ENCODE measurements at places on chromosomes 7 and 10.

DNA sequence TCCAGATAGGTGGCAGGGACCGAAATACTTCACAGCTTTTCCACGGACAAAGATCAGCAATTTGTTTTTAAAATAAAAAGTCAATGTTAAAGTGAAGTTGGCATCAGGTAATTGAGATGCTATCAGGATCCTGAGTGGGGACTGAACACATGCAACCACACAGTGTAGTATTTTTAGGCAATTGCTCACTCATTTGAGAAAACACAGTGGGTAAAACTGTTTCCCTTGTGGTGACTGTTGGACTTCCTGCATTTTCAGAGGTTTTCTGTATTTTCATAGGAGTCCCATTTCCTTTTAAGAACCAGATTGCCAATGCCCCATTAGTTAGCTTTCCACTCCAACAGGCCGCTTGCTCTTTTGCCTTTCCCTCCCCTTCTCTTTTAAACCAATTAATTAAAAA, 159.5 kb upstream of the ZNF32 start:
- no peak for DNase-seq

GRCh38 chr10:122850705-122851640, 5.3 kb upstream of the CUZD1 start:
- no peak for DNase-seq

- DNase-seq, result no peak
Observed at GRCh38 chr7:20219446-20220292, 2.5 kb upstream of the MACC1 start.

DNA sequence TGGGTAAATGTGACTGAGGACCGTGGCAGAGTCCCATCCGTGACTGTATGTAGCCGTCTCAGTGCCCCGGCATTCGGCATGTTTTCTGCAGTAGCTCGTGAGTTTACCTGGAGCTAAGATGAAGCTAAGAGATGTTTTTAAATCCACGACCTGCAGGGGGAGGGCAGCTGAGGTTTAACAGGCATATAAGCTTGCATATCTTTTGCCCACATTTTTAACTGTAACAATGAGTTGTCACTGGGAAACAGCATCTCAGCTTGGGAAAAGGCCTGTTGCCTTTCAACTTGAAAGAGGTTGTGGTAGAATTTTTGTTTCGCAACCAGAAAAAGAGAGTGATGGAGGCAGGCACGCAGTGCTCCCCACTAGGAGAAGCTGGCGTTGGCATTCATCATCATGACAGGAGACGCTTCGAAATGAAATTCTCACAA, 77.7 kb downstream of the CELF2 start:
- no peak for DNase-seq

GRCh38 chr10:69703766-69704630, 74.0 kb downstream of the FAM241B start:
- DNase-seq, result no peak

DNA sequence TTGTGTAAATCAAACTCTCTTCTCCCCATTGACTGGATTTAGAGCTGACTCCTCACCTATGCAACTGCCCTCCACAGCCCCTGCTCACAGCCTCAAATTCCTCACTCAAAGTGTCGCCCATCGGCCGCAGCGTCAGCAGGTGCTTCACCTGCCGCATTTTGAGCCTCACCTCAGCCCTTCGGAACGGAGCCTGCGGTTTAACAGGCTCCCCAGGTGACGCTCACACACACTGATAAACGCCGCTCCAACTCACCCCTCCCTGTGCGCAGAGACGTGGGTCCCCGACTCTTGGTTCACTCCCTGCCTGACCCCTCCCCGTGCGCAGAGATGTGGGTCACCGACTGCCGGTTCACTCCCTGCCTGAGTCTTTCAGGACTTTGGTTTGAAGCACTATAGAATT, 57.1 kb downstream of the CARD11 start:
- no peak for DNase-seq

All from WERI-Rb-1 (cell line).